ENCODE measurements at places on chromosomes 7 and 10.
A peak's percentile ranks its signal among the peaks of the same experiment; 100 is the strongest.

DNA sequence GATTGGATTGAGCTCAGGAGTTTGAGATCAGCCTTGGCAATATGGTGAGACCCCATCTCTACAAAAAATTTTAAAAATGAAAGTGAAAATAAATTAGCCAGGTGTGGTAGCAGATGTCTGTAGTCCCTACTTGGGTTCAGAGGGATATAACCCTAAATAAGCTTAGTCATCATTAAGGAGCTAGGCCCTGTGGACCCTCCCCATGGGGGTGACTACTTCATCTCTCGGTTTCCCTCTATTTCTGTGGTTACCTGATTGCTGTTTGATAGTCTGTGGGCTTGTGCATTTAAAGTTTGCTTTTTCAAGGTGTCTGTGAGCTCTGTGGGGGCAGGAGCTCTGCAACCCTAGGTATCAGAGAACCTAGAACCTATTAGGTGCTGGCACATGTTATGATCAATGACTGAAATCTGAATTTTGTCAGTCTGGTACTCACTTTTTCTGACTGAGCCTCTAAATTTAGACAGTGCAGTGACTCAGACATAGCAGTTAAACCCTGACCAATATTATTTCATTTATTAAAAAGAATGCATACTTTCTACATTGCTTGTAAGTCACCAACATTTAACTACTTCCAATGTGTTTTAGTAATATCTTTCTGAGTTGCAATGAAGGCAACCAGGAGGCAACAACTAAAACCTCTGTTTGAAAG is 8.1 kb upstream of the CUZD1 start:
- no peak for DNase-seq

GRCh38 chr7:113085781-113086390 is 741 bp downstream of the GPR85 start:
- peak; percentile 63 for DNase-seq

DNA sequence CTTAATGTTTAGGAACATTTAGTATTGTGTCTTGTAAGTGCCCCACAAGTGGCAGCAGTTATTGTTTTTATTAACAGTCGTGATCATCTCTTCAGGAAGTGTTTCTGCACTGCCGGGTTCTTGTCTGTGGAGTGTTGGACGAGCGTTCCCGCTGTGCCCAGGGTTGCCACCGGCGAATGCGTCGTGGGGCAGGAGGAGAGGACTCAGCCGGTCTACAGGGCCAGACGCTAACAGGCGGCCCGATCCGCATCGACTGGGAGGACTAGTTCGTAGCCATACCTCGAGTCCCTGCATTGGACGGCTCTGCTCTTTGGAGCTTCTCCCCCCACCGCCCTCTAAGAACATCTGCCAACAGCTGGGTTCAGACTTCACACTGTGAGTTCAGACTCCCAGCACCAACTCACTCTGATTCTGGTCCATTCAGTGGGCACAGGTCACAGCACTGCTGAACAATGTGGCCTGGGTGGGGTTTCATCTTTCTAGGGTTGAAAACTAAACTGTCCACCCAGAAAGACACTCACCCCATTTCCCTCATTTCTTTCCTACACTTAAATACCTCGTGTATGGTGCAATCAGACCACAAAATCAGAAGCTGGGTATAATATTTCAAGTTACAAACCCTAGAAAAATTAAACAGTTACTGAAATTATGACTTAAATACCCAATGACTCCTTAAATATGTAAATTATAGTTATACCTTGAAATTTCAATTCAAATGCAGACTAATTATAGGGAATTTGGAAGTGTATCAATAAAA is 22.2 kb downstream of the PLA2G12B start:
- no peak for DNase-seq

DNA sequence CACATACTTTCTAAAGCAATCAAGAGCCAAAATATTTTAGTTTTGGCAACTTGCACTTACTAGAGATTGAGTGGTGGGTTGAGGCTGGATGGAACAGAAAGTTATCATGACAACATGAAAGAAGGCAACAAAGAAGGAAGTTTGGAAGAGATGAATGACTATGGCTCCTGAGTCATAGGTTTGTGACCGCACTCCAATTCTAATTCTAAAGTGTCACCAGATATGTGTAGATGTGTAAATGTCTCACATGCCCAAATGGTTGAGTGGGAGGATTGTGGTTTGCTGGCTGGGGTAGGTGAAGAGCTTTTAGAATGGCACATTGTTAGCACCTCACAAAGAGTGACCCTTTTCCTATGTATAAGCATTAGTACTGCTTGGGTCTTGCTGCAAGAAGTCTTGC is 20.2 kb downstream of the TAS2R16 start:
- no peak for DNase-seq

GRCh38 chr7:103148131-103148993 is 537 bp downstream of the NAPEPLD start:
- no peak for DNase-seq

DNA sequence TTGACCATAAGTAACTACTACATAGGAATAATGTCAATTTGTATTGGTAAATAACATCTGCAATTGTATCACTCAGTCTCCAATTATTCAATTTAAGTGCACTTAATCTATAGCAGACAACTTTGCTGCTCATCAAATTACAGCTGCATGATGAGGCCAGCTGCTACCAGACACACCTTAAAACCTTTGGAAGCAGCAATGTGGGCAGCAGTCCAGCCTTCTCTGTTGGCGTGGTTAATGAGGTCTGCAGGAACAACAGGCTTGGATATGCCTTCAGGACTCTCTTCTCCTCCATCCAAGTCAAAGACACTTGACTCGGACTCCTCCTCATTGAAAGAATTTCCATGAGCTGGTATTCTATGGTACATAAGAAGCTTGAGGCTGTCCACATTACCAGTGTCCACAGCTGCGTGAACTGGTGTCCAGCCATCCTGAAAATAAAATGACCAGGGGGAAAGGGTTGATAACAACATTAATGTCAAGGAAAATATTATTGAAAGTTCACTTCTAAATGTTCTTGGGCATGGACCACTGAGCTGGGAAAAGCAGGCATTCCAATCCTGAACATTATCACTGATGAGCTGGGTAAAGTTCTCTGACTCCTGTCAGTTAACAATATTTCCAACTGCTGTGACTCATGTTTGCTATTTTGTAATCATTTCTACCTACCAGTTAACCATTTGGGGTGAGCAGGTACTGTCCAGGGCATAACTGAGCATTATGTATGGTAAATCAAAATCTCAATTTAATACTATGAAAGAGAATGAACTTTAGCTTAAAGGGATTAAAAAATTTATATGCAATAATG is 95.7 kb downstream of the CTTNBP2 start:
- no peak for DNase-seq

GRCh38 chr10:104109908-104110662 is 11.9 kb upstream of the SFR1 start:
- DNase-seq: no peak

DNA sequence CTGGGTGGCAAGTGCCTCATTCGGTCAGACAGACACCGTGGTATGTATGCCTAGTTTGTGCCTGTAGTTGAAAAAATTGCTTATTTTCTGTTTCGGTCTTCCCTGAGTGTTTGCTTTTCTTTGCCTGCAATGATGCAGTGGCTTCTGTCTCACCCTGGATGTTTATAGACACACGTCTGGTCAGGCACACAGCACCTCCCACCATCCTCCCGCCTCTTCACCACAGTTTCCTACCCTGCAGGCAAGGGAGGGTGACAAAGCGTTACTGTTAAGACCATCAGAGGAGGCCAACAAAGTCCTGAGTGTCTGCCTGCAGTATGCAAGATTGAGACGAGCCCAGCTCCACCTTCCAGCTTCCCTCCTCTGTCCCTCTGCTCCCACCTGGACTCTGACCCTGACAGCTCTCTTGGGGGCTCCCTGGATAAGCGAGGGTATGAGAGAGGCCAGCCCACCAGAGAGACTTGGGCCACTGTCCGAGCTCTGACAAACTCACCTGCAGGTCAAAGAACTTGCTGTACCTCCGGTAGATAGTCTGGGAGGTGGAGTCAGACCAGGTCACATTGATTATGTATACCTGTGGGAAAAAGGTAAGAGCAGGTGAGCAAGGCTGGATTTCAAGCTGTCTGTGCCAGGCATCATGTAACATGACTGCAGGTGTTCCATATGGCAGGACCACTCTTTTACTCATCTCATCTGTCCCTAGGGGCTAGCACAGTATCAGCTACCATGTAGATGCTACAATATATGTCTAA is 54.4 kb downstream of the SH3PXD2A start:
- no peak for DNase-seq

DNA sequence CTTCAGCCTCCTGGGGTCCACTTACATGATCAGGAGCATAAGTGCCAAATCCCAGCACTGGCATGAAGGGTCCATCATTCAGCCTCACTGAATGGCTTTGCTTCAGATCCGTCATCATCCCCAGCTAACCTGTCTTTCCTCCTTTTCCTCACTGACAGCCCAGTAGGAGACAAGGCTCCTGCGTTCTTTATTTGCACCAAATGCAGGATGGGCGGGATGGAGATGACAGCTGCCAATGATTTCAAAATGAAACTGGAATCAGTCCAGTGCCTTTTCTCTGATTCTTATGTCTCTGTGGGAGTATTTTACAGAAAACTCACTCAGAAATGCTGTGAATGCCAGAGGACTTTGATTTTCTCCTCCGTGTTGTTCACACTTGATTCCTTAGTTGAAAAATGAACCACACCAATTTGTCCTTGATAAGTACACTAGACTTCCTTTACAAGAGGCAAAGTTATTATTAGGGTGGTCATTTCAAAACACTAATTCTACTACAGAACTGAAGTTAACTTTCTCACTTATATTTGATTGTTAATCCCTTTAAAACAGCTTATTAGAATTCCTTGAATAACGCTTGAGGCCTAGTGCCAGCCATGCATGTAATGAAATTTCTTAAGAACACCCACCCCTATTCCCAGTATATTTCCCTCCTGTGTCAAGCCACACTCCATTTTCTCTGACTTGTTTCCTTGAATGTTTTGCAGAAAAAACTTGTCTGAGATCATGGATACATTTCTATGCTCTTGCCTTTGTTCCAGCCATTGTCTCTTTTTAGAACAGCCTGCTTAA is at the start of gene AKR1C8:
AKR1C8 (minus strand) TSS at position 164 of the 789 bp plus-strand sequence; CDS start at position 118, 46 bp downstream.
- no peak for DNase-seq

DNA sequence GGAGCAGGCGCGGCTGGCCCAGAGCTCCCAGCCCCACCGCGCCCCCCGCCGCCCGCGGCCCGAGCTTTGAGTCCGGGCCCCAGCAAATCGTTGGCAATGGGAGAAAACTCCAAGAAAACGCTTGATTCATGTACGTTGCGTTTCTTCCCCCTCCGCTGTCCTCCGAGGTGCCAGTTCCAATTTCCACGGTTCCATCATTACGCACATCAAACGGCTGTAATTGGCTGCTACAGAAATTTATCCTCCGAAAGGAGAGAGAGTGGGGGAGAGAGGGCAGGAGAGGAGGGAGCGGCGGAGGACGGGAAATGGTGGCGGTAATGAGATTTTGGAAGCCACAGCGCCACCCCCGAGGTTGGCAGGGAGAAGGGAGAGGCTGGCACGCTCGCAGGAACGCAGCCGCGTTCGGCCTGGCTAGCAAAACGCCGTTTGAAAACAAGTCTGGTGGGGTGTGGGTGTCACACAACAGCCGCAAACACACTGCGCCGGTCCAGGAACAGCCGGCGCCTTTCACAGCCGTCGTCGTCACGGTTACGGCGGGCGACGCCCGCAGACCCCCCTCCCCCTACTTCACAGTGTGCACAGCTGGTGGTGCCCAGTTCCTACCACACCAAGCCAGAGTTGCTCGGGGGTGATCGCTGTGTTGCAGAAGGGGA is 57.5 kb downstream of the UNCX start:
- peak; percentile 42 for DNase-seq

GRCh38 chr10:7538970-7539654 is 127.7 kb downstream of the ITIH5 start:
- DNase-seq: no peak
